ENCODE measurements at places on chromosomes 5 and 9. TPM values are rescaled to one million over a fixed set of nuclear protein-coding genes. Genes with fewer than 3 reads are reported as not detected.

DNA sequence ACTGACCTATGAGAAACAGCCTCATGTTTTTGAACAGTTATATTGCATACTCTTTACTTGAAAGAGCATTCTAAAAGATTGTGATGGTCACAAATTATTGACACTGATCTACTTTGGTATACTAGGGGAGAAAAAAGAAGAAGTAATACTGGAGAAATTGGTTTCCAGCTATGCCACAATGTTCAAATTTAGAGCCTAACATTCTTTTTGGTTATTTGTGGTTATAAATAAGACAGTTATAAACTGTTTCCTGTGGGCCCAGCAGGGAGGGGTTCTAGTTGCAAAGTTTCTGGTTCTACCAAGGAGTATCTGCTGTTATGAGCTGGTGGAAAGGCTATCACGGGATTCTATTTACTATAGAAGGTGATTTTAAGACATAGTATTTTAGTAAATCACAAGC lies 4.8 kb downstream of the CWC27 start:
- no peak for DNase-seq

GRCh38 chr9:97673922-97674321 lies 23.2 kb downstream of the XPA start:
- no peak for DNase-seq

DNA sequence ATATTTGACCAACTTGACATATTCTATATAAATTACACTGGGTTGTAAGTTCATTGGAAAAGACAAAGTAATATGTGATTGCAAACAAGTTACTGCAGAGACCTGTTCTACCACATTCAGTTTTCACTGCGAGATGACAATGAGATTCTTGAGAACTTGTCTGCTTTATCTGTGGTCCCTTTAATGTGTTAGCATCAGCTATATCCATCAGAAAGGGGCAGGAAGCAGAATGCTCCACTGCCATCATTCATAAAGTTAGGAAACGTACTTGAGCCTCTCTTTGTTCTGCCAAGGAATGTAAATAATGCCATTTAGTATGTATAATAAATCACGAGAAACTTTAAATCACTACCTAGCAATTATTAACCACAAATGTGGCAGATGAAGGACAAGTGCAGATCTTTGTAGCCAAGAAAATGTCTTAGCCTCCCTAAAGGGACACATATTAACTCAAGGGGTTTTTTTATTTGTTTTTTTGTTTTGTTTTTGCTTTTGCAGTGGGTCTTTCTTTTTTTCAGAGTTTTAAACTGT lies 59.4 kb downstream of the GIN1 start:
- no peak for DNase-seq

The PPP3R2 gene
- not detected for total RNA-seq

The KCNV2 gene
- total RNA-seq: not detected

DNA sequence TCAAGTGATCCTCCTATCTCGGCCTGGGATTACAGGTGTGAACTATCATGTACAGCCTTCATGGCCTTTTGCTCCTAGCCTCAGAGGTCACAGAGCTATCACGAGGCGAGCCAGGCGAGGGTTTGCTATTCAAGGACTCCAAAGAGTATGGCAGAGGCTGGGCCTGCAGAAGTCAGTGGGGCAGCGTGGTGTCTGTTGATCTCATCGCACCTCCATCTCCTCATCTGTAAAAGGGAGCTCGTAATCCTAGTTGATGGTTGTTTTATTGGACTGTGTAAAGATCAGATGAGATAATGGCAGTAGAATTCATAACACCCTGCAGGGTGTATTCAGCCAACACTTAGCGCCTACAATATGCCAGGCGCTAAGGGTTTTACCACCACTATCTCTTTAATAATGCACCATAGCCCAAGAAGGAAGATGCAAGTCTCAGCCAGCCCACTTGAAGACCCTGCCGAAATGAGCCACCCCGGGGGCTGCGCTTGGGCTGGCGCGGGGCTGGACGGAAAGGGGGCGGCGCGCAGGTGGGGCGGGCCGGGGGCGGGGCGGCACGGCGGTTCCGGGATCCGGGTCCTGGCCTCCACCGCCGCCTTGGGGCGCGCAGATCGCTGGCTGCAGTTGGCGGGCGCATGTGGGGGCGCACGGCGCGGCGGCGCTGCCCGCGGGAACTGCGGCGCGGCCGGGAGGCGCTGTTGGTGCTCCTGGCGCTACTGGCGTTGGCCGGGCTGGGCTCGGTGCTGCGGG lies at the start of gene GALNT12:
TSS of gene GALNT12 (plus strand) at position 601 of the 744 bp plus-strand sequence. CDS start at position 630, 29 bp downstream.
- DNase-seq: peak; percentile 22

DNA sequence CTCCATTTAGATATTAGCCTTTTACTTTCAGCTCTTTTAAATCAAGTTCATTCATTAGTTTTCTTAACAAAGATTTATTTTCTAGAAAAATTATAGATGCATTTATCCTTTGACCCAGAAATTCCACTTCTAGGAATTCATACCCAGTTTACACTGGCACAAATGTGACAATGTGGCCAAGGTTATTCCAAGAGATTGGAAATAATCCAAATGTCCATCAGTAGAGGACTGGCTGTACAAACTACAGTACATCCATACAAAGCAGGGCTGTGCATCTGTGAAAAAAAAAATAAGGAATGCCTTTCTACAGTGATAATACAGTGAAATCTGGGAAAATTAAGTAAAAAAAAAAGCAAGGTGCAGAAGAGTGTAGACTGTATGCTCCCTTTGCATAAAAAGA lies 149.2 kb downstream of the GABBR2 start:
- DNase-seq: no peak

DNA sequence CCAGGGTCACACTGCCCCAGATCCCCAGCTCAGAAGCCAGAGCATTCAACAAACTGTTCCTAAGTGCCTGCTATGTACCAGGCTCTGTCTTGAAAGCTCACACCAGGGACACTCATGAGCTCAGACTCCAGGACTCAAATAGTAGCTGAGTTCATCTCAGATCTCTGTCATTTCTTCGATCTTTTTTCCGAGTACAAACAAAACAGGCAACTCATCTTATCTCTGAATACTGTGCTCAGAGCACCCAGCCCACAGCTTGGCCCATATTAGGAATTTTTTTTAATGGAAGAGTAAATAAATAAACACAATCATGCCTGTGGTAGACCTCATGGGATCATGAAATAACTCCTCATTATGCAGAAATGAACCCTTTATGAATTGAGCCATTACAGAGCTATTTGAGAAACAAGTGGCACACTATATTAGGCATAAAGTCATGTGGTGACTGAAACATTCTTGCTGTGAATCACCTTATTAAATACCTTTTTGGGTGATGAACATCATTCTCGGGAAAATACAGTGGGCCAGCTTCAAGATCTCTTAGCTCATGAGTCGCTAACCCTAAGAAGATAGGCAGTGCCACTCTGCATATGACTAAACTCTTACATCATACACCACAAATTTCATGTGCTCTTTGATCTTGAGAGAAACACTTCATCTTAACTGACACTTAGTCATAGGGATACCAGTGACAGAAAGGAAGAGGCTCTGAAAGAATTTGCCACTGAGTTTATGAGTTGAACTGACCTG lies 9.9 kb downstream of the SH3RF2 start:
- no peak for DNase-seq

The CAVIN4 gene
- total RNA-seq: 0.26 TPM

- no peak for DNase-seq
Observed at GRCh38 chr9:83410701-83411100, 127.5 kb downstream of the FRMD3 start.

DNA sequence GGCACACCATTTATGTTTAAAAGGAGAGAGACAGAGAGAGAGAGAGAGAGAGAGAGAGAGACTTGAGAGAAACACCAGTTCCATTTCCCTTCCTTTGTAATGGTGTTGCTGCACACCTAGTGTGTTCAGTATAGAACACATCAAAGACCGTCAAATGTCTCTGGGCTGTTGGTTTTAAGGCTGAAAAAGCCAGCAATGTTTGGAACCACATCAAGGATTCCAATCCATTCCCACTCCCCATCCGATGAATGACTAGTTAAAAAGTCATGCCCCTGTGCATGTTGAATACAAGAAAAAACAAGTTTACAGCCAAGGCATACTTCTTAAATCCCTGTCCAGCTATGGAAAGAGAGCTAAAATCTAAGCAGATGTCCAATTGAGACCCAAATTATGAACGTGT lies 83.0 kb upstream of the IFNE start:
- DNase-seq: no peak

GRCh38 chr5:35487233-35488025 lies 130.2 kb upstream of the SPEF2 start:
- no peak for DNase-seq

The ALDH1A1 gene
- 452 TPM for total RNA-seq

- no peak for DNase-seq
Observed at GRCh38 chr9:93712896-93713295, 136.5 kb downstream of the PHF2 start.

GRCh38 chr5:176994460-176995121 lies 12.0 kb downstream of the UIMC1 start:
- no peak for DNase-seq

DNA sequence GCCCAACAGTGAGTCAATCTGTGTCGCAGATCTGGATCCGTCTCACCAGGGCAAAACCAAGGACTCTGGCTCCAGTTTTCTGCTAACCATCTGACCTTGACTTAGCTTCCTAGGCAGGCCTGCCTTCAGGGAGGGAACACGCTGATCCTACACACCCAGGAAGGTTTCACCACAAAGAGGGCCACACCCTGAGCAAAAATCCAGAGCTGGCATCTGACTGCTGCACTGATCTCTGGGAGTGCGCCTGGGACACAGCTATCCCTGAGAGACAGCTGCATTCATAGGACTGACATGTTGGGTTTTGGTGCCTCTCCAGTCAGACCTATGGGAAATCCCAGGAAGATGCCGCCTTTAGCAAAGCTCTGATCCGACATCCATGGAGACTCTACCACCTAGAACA lies 47.5 kb downstream of the CDK5RAP2 start:
- peak; percentile 74 for DNase-seq

The FGF18 gene
- 0.63 TPM for total RNA-seq

DNA sequence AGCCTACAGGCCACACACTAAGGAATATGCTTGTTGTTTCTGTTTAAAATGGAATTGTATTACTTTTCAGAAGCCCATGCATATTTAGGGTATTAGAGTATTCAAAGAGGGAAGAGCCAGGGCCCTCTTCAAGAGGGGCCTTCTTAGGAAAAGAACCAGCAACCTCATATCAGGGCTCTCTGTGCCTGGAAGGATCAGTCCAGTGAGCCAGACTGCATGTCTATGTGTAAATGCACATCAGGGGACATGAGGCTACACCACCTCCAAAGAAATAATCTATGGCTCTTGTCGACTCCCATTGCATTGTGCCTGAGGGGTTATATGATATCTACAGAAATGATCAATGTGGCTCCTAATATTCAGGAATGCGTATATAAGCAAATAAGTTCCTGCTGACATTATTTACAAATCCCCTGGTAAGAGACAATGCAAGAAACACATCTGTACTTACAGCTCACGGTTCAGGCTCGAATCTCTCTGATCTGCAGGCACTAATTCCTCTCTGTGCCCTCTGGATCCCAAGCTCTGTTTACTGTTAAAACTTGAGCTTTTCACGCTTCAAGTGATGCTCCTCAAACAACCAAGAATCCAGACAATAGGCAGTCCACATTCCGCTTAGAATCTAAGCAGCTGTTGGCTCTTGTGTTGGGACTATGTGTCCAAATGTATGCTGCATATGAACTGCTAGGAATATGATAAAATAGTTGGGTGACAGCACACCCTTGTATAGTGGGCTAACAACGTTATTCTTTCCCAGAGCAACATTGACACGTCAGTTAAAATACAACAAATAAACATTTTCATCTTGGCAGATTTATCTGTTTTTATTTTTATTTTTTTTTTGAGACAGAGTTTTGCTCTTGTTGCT lies 150.2 kb upstream of the KLF9 start:
- DNase-seq: no peak

The PTPRD gene
- 35.9 TPM for total RNA-seq

The CTNND2 gene
- total RNA-seq: 131 TPM

DNA sequence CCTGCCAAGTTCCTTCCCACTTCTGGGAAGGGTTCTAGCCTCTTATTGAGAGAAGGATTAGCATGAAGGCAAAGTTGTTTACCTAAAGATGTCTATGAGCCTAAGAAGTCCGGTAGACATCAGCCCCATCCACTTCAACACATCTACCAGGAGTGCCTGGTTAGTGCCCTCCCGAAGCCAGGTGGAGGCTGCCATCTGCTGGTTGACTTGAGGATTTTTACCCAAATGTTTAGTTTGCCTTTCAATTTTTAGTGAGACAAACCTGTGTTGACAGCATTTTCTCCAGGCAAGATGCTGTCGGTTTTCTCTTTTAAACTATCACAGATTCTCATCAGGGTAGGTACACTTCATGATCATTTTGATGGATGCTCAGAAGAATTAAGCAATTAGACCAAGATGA lies 83.6 kb upstream of the TNFSF8 start:
- DNase-seq: peak; percentile 56

GRCh38 chr9:134725605-134725940 lies 84.0 kb downstream of the COL5A1 start:
- no peak for DNase-seq

DNA sequence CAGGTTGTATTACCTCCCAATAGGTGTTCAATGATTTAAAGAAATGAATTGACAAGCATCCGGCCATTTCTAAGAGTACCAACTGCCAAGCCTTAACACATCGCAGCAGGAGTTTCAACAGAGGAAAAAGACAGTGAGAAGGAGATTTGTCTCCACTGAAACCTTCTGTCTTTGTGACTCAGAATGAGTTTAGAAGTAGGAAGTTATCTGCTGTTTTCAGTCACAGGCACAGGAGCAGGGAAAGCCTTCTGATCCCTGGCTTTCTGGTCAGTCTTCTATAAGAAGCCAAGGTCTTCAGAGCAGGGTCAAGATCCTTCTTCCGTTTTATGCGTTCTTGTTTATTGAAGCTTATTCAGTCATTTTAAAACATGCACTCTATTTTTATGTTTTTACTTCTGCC lies 390.7 kb upstream of the PCSK5 start:
- no peak for DNase-seq

DNA sequence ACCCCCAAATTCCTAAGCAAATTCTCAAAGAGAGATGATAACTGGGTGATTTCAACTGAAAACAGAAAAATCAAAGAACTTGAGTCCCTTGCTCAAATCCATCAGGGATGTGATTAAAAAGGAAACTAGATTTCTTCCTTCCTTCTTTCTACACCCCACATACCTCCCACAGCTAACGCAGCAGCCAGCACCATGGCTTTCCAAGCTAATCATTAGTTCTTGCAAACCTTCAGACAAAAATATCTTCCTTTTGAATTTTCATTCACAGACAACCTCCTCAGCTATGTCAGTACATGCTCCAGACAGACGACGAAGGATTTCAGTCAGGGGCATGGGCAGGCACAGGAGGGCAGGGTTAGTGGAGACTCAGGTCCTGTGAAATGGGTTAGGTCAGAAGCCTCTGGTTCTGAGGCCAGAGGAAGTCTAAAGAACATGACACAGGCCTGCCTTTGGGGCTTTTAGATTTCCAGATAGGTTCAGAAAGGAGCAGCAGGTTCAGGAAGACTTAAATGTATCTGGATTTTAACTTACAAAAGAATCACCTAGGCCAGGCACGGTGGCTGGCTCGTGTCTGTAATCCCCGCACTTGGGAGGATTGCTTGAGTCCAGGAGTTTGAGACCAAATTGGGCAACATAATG lies 173.7 kb upstream of the NFIB start:
- DNase-seq: no peak

Data from mucosa of gallbladder (tissue), 1 donor.